Amygdala (tissue), 56 donors: ENCODE measurements at places on chromosomes 11 and 22.

DNA sequence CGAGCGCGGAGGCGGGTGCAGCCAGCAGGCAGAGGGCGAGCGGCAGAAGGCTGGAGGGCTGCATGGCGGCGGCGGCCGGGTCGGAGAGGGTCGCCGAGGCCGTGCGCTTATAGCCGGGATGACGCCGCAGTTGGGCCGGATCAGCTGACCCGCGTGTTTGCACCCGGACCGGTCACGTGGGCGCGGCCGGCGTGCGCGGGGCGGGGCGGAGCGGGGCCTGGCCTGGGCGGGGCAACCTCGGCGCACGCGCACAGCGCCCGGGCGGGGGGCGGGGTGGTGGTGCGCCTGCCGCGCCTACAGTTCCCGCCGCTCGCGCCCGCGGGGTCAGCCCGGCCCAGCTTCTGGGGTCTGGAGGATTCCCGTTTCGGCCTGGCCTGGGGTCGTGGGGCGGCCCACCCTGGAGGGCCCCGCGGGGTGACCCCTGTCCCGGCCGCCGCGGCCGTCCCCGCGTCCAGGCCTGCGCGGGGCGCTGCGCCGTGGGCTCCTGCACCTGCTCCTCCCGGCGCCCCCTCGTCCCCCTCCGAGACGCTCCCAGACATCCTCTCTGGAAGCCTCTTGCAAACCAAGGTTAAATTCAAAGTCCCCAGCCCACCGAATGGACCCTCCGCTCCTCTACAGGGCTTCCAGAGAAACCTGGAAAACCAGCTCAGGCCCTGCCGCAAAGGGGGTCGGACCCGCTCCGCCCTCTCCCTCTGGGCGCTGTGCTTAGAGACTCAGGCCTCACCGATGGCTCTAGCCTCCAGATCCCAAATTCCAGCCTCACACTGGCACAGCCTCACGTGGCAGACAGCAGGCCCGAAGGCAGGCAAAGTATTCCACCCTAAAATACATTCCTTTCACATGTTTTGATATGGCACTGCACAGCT lies at the start of gene CTSD:
Gene CTSD (minus strand): TSS at position 132 of the 866 bp plus-strand sequence. CDS start 68 bp downstream, at position 64.
- DNase-seq: peak; percentile 90

DNA sequence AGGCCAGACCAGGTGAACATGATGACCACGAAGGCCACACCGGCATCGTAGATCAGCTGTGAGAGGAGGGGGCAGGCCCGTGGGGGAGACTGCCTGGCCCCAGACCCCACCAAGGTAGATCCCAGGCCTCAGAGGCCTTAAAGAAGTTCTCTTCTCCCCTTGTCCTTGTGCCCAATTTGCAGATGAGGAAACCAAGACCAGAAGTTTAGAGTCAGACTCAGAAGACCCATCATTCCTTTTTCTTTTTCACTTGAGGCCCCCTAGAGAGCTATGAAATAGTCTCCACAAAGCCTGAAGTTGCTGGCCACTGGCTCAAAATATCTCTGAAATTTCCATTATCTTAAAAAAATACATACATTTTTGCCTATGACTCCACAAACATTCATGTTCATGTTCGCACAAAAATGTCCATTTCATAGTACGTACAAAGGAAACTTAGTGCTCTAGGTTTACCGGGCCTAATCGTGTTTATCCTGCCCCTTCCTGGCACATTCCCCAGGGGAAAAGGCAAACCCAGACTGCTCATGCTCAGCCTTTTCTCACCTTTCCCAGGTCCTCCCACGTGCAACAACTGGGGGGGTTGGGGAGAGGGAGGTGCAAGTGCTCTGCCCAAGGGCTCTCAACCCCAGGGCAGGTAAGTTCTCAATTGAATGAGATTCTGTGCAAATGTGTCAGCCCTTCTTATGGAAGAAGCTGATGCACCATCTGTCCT lies 19.2 kb downstream of the SLC43A1 start:
- DNase-seq: no peak

GRCh38 chr11:30786256-30787110 lies 200.3 kb upstream of the MPPED2 start:
- DNase-seq: no peak

DNA sequence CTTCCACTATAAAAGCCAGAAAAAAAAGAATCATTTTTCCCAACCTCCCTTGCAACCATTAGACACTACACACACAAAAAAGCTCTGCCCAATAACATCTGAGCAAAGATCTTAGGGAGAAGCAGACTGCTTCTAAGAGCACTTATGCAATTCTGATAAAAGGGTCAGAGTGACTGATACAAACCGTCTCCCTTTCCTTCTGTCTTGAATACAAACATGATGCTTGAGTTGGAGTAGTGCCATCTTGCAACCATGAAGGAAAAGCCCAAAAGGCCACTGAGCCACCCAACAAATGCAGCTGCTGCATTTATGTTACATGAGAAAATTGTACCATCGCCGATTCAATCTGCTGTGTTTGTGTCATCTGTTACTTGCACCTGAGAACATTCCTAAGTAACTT lies 47.6 kb upstream of the EED start:
- no peak for DNase-seq

DNA sequence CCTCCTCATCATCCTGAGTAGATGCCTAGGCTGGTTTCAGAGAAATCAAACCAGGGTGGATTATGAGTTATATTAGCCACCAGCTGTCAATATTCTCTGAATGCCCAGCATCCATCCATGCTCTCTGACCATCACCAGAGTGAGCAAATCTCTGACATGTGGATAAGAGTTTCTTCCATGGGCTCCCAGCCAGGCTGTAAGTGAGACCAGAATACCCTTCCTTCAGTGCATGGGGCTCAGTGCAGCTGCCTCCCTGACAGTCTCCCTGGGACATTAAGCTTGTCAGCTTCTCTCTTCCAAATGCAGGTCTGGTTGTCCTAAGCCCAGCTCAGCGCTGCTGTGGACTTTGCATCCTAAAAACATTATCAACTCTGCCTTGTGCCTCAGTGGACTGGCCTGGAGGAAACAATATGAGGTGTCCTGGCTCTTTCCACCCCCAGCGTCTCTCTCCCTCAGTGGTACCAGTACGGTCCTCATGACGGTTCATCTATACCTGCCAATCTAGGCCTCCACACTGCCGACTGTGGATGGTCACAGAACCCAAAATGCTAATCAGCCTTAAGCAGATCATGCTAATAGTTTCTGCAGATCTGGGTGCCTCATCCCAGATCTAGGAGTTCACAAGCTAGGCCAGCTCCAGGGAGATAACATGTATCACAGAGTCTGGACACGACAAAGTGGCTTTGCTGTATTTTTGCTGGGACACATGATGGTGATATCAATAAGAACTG lies 41.6 kb upstream of the PRAME start:
- DNase-seq: no peak

DNA sequence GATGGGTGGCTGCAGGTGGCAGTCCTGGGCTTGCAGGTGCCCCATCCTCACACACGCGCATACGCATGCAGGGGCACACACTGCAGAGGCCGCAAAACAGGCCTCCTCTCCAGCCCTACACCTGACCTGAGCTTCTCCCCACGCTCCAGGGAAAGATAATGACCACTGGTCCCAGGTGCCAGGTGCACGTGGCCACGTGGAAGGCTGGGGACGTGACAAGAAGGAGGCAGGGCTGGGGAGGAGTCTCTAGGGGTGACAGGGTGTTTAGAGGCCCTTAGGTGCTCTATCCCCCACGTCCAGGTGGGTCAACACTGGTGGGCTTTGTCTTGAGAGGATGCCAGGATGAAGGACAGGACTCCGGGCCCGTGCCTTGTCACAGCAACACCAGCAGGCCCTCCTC lies 23.5 kb upstream of the CPT1A start:
- DNase-seq: no peak

DNA sequence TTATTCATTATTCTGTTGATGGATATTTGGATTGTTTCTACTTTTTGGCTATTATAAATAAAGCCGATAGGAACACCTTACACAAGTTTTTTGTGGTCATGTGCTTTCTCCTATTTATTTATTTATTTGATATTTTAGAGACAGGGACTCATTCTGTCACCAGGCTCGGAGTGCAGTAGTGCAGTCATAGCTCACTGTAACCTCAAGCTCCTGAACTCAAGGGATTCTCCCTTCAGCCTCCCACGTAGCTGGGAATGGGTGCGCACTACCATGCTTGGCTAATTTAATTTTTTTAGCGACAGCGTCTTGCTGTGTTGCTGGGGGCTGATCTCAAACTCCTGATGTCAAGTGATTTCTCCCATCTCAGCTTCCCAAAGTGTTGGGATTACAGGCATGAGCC lies 135.1 kb downstream of the UVRAG start:
- no peak for DNase-seq

GRCh38 chr11:119722281-119722794 lies 6.7 kb downstream of the NECTIN1 start:
- no peak for DNase-seq

DNA sequence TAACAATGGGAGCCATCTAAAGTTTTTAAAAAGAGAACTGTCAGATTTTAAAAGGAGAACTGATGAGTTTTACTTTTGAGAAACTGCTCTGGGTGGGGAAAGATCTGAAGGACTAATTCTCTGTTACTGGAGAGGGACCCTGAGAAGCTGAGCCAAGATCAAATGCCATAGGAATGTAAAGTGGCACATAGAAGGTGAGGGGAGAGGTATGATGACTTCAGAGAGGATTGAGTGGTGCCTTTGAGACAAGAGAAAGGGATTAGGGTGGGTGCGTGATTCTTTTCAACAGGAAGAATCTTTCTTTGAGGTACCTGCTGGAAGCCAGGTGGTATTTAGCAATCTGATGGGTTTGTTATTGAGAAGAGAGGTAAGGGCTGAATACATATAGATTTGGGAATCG lies 9.0 kb downstream of the CRKL start:
- no peak for DNase-seq
